ENCODE measurements at places on chromosomes 12 and 14. TPM values are rescaled to one million over a fixed set of nuclear protein-coding genes. Genes with fewer than 3 reads are reported as not detected.

The SERPINA12 gene
- polyA plus RNA-seq: 0.25 TPM

The KRT4 gene
- polyA plus RNA-seq: 7.2 TPM

The FOXJ2 gene
- 14.6 TPM for polyA plus RNA-seq

The ADCY4 gene
- polyA plus RNA-seq: 4.1 TPM

The TC2N gene
- polyA plus RNA-seq: 19.1 TPM

The ATP23 gene
- 9.1 TPM for polyA plus RNA-seq

Data from hepatocyte (in vitro differentiated cells).